Activated gamma-delta T cell treated with Interleukin-2 at 50 U/mL for 16 hours (primary cell): ENCODE measurements at places on chromosomes 16 and 17.

DNA sequence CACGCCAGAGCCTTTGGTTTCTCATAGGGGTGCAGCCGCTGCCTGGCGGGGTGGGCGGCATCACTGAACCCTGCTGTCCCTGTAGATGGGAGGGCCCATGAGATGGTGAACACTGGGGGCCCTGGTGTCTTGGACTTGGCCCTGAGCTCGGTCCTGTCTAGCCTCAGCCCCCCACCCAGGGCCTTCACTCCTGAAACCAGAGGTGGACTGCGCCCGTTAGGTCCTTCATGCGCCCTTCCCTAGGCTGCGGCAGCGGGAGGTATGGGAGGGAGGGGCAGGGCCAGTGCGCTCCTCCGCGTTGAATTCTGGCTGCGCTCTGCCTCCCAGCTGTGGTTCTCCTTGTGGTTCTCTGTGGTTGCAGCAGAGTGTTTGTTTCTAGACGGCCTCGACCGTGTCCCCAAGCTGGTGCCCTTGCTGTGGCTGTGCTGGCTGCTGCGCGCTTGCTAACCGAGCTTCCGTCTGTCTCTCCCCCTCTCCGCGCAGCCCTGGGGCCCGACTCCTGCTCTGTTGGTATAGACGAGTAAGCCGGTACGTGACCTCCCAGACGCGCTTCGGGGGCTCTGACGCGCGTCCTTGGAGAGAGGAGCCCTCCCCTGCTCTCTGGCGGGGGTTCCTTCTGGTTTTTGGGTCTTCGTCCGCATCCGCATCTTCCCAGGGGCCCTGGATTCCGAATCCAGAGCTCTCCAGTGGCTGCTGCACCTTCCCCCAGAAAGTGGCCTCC is 7.4 kb upstream of the NUDT16L1 start:
- DNase-seq = no peak

GRCh38 chr17:56918916-56919315 is 5.1 kb upstream of the TRIM25 start:
- no peak for DNase-seq

- peak; percentile 46 for DNase-seq
Measured at GRCh38 chr16:30535777-30536190, 1.1 kb upstream of the ZNF747 start.

DNA sequence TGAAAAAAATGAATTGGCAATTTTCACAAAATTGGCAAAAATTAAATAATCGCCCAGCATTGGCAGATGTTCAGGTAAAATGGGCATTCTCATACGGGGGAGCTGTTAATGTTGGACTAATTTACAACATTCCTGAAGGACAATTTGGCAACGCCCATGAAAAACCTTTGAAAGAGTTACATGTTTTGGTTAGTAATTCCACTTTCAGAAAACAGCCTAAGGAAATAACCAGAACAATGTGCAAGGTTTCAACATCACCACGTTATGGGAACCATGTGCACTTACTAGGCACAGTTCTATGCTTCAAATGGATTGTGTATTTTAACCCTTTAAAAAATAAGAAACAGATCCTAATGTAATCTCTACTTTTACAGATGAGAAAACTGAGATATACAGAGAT is 62.7 kb downstream of the CDYL2 start:
- no peak for DNase-seq

- no peak for DNase-seq
Measured at GRCh38 chr17:8542599-8543502, 87.7 kb downstream of the MYH10 start.

DNA sequence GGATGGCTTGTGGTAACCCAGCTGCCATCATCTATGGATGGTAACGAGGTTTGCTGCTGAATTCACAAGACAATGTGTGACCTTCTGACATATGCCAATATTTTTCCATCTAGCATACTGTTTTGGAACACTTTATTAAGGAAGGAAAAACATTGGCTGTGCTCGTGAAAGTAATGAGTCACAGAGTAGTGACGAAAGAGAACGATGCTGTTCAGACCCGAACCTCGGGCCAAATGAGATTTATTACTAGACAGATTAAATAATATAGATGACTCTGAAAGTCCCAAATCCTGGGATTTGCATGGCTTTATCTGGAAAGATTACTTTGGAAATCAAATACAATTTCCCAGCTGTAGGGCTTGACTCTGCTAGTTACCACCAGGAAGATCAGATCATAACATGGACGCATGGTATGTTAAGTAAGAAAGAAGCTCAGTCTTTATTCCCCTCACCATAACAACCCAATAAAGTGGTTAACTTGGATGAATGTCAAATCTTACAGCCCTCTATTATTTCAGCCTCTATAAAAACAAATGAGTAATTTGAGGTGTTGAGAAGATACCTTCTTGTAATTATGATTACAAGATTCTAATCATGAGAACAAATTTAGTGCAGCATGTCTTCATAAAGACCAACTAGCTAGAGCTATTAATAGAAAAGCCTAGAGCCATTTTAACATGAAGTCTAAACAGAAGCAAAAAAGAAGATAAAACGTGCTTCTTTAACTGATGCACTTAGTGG is 32.6 kb downstream of the ERN1 start:
- DNase-seq = no peak
